Stimulated activated CD4-positive, alpha-beta T cell treated with anti-CD3 and anti-CD28 coated beads, TNF-alpha, amount 100 ng/mL, for 4 hours (primary cell): ENCODE measurements at places on chromosomes 16 and 17.

GRCh38 chr16:84821728-84822689, 2.2 kb downstream of the CRISPLD2 start:
- no peak for DNase-seq

DNA sequence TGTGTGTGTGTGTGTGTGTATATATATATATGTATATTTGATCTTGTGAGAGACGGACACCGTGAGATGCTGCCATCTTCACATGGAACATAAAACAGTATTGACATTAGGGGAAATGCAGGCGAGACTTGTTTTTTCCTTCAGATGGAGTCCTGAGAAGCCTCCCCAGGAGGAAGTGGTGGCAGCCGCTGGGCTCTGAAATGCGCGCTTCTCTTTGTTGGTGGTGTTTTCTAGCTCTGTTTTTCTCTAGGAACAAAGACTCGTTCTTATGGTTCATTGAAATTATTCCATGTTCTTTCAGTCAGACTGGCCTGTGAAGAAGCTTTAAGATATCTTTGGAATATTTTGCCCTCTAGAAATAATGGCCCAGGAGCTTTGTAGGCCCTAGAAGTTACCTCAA, 32.9 kb downstream of the SNX29 start:
- DNase-seq: no peak

DNA sequence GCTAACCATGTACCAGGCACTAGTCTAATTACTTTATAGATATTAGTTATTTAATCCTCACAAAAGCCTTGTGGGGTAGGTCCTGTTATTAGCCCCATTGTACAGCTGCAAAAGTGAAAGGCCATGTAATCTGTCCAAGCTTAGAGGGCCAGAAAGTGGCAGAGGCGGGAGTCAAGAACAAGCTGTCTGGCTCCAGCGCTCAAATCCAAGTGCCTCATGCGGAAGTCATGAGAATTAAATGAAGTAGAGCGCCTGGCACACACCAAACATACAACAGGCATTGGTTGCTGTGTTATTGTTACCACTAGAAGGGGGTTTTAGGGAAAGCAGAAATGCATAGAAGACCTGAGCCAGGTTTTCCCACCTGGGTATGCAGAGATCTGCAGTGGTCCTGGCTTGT, 1.2 kb downstream of the AQP8 start:
- no peak for DNase-seq

- DNase-seq: no peak
These were observed 82.9 kb downstream of the LMF1 start for GRCh38 chr16:887846-888245.

GRCh38 chr17:1365445-1366039, 34.5 kb downstream of the YWHAE start:
- peak; percentile 21 for DNase-seq
